ENCODE measurements at places on chromosomes 1 and 21. TPM values are rescaled to one million over a fixed set of nuclear protein-coding genes. Genes with fewer than 3 reads are reported as not detected.

The TNFRSF8 gene
- total RNA-seq, result 18.6 TPM

- H3K4me1 ChIP-seq, result no peaks in the 10 kb centered on the region
- no peak for DNase-seq
- no peak overlapping the region for H3K27ac ChIP-seq
- H3K4me3 ChIP-seq, result no peak overlapping the region
- no peaks in the 10 kb centered on the region for H3K36me3 ChIP-seq
Observed at GRCh38 chr1:241079047-241079446, 278.0 kb downstream of the RGS7 start.

- H3K4me1 ChIP-seq, result no peaks in the 10 kb centered on the region
- DNase-seq, result no peak
- no peak overlapping the region for H3K4me3 ChIP-seq
- H3K27ac ChIP-seq, result no peak overlapping the region
Observed at GRCh38 chr1:2875707-2876561, 74.4 kb upstream of the TTC34 start.

- no peak overlapping the region for H3K4me3 ChIP-seq
- H3K27me3 ChIP-seq, result no peaks in the 10 kb centered on the region
- no peaks in the 10 kb centered on the region for H3K4me1 ChIP-seq
- no peak overlapping the region for H3K27ac ChIP-seq
- no peaks in the 10 kb centered on the region for H3K36me3 ChIP-seq
- DNase-seq, result no peak
Observed at GRCh38 chr1:181353526-181353925, 129.8 kb upstream of the CACNA1E start.

DNA sequence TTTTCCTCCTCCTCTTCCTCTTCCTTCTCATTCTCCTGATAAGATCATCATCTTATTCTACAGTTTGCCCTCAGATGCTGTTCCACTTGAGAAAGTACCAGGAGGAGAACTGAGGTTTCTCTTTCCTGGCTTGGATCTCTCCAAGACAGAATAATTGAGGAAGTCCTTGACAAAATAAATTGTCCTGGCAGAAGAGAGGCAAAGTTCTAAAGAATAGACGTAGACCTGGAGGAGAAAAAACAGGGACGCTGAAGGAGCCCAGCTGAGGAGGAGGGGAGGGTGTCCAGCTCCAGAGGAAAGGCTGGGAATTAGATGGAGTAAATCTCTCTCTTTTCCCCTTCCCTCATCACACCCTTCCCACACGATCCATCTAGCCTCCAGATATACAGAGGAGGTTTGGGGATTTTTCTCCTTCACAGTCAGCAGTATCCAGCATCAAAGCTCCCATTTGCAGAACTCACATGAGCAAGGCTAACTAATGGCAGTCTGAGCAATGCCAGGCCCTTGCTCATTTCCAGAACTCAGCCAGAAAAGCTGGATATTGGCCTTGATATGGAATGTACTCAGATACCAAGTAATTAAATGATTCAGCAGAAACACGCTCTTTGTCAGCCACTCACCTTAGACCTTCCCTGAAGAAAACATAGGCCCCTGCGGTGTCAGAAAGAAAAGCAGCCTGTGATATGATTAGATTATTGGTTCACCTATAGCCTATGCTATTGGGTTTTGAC lies 5.1 kb upstream of the GNG12 start:
- peaks cover 2% of the 10 kb centered on the region for H3K4me1 ChIP-seq
- no peak overlapping the region for H3K27ac ChIP-seq
- H3K27me3 ChIP-seq, result peaks cover 36% of the 10 kb centered on the region
- no peak for DNase-seq

GRCh38 chr21:14995695-14996490 lies 68.9 kb downstream of the NRIP1 start:
- H3K4me3 ChIP-seq, result no peak overlapping the region
- H3K27me3 ChIP-seq, result no peaks in the 10 kb centered on the region
- peaks cover 22% of the 10 kb centered on the region for H3K36me3 ChIP-seq
- peaks cover 31% of the 10 kb centered on the region for H3K4me1 ChIP-seq

The ELF3 gene
- total RNA-seq, result 0.31 TPM

DNA sequence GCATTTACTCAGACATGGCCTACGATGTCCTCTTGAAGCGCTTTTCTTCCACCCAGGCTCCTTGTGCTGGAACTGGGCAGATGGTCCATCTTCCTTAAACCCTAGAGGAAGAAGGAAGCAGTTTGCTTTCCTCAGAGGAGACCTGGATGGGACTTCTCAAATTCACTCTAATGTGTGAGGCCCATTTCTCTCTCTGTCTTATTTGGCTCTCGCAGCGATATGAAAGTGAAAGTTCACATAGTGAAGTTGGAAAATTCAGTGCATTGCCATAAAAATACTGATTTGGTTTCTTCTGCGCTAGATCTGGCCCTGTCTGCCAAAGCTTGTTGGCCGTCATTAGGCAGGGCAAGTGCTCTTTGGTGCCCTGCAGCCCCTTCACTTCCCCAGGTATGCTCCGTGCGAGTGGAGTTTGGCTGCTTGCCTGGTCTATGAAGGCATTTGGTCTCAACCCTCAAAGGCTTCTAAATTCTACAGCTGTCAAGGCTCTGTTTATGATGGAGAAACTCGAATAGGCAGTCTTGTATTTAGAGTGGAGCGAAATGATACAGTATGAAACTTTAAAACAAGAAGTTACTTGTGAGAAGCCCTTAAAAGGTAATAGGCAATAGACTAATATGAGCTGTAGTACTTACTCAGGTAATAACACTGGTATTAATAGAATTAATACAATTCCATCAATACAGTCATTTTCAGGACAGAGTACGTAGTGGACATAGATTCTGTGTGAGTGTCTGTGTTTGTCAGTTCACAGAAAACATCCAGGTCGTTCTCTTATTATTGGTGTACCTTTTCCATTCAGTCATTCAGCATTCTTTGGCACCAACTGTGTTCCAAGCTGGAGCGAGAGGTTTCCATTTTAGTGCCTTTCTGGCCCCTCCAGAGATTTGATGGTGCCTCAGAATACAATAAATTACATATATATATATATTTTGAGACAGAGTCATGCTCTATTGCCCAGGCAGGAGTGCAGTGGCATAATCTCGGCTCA lies 20.5 kb downstream of the SZRD1 start:
- peaks cover 80% of the 10 kb centered on the region for H3K4me1 ChIP-seq
- peaks cover 10% of the 10 kb centered on the region for H3K36me3 ChIP-seq
- no peaks in the 10 kb centered on the region for H3K27me3 ChIP-seq

DNA sequence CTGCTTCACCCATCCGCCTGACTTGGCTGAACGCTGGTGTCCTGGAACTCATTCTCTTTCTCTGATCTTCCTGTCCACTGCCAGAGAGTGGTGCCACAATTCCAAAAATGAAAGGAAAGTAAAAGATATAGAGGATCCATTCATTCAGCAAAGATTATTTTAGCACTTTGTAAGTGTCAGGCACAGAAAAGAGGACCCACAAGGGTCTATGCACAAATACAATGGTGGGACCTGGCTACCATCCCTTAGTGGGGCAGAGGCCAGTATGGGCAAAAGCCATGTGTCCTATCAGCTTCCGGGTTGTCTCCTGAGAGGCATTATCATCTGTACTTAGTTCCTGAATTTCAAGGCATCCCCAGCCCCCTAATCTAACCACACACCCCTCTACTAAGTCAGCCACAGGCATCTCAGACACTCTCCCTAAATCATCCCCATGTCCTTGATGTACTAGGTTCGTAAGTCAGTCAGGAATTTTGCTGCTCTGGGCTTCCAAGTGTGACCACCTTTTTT lies 19.0 kb downstream of the SSR2 start:
- H3K27ac ChIP-seq, result no peak overlapping the region
- H3K4me3 ChIP-seq, result no peak overlapping the region
- DNase-seq, result no peak
- H3K4me1 ChIP-seq, result peaks cover 11% of the 10 kb centered on the region
- H3K36me3 ChIP-seq, result peaks cover 2% of the 10 kb centered on the region

DNA sequence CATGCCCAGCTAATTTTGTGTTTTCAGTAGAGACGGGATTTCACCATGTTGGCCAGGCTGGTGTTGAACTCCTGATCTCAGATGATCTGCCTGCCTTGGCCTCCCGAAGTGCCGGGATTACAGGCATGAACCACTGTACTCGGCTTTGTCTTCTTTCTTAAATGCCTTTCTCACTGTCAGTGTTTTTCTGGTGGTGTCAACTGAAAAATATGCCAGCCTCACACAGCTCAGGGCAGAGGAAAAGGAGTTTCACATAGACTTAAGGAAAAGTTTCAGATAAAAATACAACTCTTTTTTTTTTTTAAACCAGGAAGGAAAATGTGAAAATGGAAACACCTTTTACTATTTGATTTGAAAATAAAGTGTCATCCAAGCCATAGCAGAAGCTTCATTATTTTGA lies 4.6 kb upstream of the MAB21L3 start:
- H3K27me3 ChIP-seq, result no peaks in the 10 kb centered on the region
- DNase-seq, result no peak
- no peaks in the 10 kb centered on the region for H3K36me3 ChIP-seq
- no peak overlapping the region for H3K27ac ChIP-seq
- no peak overlapping the region for H3K4me3 ChIP-seq
- no peaks in the 10 kb centered on the region for H3K4me1 ChIP-seq

DNA sequence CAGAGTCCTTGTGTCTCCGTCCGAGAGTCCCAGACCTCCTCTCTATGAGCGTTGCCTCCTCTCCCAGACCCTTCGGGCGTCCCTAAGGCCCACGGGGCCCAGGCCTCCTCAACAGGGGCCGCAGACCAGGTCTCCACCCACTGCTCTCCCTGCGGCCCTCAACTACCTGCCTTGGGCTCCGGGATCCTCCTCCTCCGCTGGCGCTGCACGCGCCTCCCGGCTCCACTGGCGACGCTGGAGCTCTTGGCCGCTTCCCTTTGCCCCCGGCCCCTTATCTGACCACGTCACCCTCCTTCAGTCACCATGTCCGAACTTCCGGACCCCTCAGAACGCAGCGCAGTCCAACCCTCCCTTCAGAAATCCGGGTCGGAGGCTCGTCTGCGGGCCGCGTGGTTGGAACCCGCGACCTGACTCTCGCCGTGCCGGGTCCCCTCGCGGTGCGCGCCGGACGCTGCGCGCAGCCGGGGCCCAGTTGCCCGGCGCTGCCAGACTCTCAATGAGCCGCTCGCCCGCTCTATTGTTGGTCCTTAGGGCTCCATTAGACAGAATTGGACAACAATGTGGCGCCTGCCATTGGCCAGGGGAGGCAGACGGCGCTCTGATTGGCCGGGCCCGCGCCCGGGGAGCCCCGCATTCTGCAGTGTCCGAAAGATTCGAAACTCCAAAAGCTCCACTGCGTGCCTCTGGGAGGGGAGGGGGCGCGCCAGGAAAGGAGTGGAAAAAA lies at the start of gene DMRTA2:
Gene DMRTA2 (minus strand): TSS at position 498 of the 724 bp plus-strand sequence. CDS start 1,907 bp downstream, outside the sequence.
- no peak for DNase-seq
- H3K27me3 ChIP-seq, result peaks cover 77% of the 10 kb centered on the region
- H3K4me3 ChIP-seq, result peak within 1 kb of the TSS; percentile 80
- peaks cover 58% of the 10 kb centered on the region for H3K4me1 ChIP-seq
- H3K36me3 ChIP-seq, result no peaks in the 10 kb centered on the region
- peak within 1 kb of the TSS; percentile 47 for H3K27ac ChIP-seq

DNA sequence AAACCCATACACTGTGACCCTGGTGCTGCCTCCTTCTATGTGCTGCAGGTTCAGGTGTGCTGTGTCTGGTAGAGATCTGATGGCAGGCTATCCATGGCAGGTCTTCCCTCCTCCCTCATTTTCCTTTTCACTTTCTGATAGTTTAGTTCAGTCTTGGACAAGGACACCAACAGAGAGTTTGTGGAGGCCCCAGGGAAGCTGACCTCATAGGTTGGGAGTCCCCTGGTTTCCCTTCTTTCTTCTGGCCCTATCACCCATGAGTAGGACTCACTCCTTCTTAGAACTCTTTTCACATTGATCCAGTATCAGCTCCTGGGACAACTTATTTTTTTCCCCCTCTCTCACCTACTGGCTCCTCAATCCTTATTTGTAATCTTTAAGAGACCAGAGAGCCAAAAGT lies 8.3 kb downstream of the GRHL3 start:
- no peak overlapping the region for H3K27ac ChIP-seq
- no peak overlapping the region for H3K4me3 ChIP-seq
- H3K4me1 ChIP-seq, result peaks cover 5% of the 10 kb centered on the region
- H3K27me3 ChIP-seq, result peaks cover 36% of the 10 kb centered on the region
- no peak for DNase-seq

GRCh38 chr1:234533034-234533891 lies 54.3 kb upstream of the TARBP1 start:
- H3K4me3 ChIP-seq, result no peak overlapping the region
- no peaks in the 10 kb centered on the region for H3K27me3 ChIP-seq
- H3K27ac ChIP-seq, result no peak overlapping the region
- no peaks in the 10 kb centered on the region for H3K36me3 ChIP-seq
- no peaks in the 10 kb centered on the region for H3K4me1 ChIP-seq
- DNase-seq, result no peak

The MEX3A gene
- total RNA-seq, result 0.22 TPM

The LCE1D gene
- not detected for total RNA-seq

The SLC25A34 gene
- total RNA-seq, result 0.74 TPM

The APH1A gene
- 71.2 TPM for total RNA-seq

- no peaks in the 10 kb centered on the region for H3K4me1 ChIP-seq
- H3K27ac ChIP-seq, result no peak overlapping the region
Observed at GRCh38 chr1:201554190-201554600, 15.3 kb downstream of the NAV1 start.

Data from activated naive CD4-positive, alpha-beta T cell treated with anti-CD3 and anti-CD28 coated beads for 36 hours (primary cell).